ENCODE measurements at places on chromosomes 1 and 21. TPM values are rescaled to one million over a fixed set of nuclear protein-coding genes. Genes with fewer than 3 reads are reported as not detected.
A peak's percentile ranks its signal among the peaks of the same experiment; 100 is the strongest.

DNA sequence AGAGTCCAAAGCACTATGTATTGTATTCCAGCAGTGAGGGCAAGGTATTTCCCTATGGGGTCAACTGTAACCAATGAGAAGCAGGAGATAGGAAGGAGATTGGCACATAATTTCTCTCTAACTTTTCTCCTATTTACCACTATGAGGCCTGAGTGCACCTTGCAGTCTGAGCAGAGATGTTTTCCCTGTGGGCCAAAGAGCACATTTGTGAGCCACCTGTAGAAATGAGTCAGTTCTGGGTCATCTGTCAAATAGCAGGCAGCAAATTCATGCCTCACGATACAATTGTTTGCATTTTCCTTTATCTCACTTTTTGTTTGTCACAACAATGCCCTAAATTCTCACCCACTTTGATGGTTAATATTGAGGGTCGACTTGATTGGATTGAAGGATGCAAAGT, 547.2 kb upstream of the NCAM2 start:
- no peak overlapping the region for H3K4me3 ChIP-seq
- no peaks in the 10 kb centered on the region for H3K36me3 ChIP-seq
- H3K27ac ChIP-seq, result no peak overlapping the region
- H3K4me1 ChIP-seq, result no peaks in the 10 kb centered on the region
- no peak for DNase-seq

- H3K4me1 ChIP-seq, result peaks cover 57% of the 10 kb centered on the region
- peak overlapping the region; percentile 1 for H3K4me3 ChIP-seq
- H3K27me3 ChIP-seq, result no peaks in the 10 kb centered on the region
- no peak for DNase-seq
- no peaks in the 10 kb centered on the region for H3K36me3 ChIP-seq
Observed at GRCh38 chr1:84174051-84174556, 30.0 kb downstream of the PRKACB start.

DNA sequence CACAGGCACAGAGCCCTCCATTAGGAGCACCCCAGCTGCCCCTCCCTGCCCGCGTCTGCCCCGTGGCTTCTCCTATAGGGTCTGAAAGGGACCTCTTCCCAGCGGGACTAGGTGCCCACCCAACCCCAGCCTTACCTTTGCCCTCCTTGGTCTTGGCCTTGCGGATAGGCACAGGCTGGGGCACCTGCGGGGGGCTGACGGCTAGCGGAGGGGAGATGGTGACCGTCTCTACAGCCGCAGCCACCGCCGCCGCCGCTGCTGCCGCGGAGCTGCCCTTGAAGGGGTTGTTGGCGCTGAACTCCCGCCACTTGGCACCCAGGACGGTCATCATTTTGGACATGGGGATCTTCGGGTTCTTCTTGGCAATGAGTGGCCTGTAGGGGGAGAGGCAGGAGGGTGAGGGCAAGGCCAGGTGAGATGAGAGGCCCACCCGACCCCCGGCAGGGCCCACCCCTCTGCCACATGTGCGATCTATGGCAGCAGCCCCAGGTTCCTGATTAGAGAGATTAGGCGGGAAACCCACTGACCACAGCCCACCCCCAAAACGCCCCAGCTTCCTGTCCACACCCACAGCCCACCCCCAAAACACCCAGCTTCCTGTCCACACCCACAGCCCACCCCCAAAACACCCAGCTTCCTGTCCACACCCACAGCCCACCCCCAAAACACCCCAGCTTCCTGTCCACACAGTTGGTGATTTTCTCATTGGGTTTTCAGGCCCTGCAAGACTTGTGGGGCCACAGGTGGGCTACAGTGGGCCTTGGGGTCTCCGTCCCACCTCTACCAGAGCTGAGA, 25.4 kb downstream of the CHD5 start:
- H3K36me3 ChIP-seq, result no peaks in the 10 kb centered on the region
- peaks cover 5% of the 10 kb centered on the region for H3K4me1 ChIP-seq
- H3K27me3 ChIP-seq, result peaks cover 7% of the 10 kb centered on the region

- peaks cover 3% of the 10 kb centered on the region for H3K27me3 ChIP-seq
- H3K4me3 ChIP-seq, result no peak overlapping the region
- no peak for DNase-seq
- no peaks in the 10 kb centered on the region for H3K36me3 ChIP-seq
- H3K27ac ChIP-seq, result no peak overlapping the region
Observed at GRCh38 chr1:164519426-164519825, 39.6 kb upstream of the PBX1 start.

DNA sequence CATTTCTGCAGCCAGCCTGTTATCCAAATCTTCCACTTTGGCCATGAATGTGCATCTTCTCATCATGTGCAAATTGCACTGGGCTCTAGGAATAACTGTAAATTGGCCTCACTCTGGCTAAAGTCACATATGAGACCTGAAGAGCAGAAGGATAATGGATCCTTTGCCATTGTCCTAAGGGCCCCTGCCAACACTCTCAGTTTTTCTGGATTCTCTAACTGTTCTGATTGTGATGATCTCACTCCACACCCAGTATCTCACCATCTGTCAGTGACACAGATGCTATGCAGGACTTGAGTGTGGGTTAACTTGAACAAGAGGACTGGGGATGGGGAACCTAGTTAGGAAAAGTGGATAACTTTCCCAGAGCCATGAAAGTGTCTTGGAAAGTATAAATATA, 8.5 kb upstream of the FYB2 start:
- H3K36me3 ChIP-seq, result no peaks in the 10 kb centered on the region
- H3K4me1 ChIP-seq, result peaks cover 3% of the 10 kb centered on the region
- H3K27me3 ChIP-seq, result peaks cover 32% of the 10 kb centered on the region
- no peak overlapping the region for H3K4me3 ChIP-seq

GRCh38 chr1:193558491-193559028, 372.1 kb upstream of the B3GALT2 start:
- DNase-seq, result peak; percentile 6
- H3K4me1 ChIP-seq, result peaks cover 13% of the 10 kb centered on the region
- no peaks in the 10 kb centered on the region for H3K36me3 ChIP-seq
- no peak overlapping the region for H3K4me3 ChIP-seq
- no peaks in the 10 kb centered on the region for H3K27me3 ChIP-seq

DNA sequence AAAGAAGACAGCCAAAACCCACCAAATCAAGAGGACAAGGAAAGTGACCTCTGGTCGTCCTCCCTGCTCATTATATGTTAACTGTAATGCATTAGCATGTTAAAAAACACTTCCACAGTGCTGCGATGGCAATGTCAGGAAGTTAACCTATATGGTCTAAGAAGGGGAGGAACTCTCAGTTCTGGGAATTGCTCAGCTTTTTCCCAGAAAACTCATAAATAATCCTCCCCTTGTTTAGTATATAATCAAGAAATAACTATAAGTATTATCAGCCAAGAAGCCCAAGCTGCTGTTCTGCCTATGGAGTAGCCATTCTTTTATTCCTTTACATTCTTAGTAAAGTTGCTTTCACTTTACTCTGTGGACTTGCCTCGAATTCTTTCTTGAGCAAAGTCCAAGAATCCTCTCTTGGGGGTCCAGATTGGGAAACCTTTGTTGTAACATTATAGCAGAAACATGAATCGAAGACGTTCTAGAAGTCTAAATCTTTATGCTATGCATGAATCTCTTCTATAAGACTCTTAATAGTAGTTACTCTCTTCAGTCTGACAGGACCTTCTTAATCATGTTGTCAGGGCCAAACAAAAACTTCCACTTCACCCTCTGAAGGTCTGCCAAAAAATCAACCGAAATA, 110.0 kb upstream of the VANGL1 start:
- H3K27me3 ChIP-seq, result no peaks in the 10 kb centered on the region
- H3K4me3 ChIP-seq, result no peak overlapping the region
- no peak for DNase-seq
- no peak overlapping the region for H3K27ac ChIP-seq
- H3K36me3 ChIP-seq, result no peaks in the 10 kb centered on the region
- H3K4me1 ChIP-seq, result no peaks in the 10 kb centered on the region

DNA sequence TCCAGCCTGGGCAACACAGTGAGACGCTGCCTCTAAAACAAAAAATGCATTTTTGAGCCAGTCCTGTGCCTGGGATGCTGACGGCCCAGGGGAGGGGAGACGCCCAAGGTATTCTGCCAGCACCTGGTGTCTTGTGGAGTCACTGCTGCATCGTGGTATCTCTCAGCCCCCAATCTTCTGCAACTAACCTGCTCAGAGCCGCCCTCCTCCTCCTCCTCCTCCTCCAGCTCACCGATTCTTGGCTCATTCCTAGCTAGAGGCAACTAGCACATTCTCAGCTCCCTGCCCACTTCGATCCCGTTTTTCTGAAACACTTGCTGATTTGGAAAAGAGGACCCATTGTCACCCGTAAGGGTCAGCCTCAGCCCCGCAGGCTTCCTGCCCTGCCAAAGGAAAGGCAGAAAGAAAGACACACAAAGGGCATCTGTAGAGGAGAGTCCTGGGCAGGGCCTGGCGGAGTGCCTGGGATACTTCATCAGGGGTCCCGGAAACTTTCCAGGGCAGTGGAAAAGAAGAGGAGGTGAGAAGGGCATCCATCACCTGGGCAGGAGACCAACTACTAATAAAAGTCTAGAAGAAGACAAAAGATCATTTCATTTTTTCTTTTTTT, 20.7 kb downstream of the GPR157 start:
- H3K36me3 ChIP-seq, result peaks cover 1% of the 10 kb centered on the region
- H3K27ac ChIP-seq, result no peak overlapping the region
- H3K4me3 ChIP-seq, result no peak overlapping the region
- no peaks in the 10 kb centered on the region for H3K27me3 ChIP-seq
- DNase-seq, result no peak
- no peaks in the 10 kb centered on the region for H3K4me1 ChIP-seq

DNA sequence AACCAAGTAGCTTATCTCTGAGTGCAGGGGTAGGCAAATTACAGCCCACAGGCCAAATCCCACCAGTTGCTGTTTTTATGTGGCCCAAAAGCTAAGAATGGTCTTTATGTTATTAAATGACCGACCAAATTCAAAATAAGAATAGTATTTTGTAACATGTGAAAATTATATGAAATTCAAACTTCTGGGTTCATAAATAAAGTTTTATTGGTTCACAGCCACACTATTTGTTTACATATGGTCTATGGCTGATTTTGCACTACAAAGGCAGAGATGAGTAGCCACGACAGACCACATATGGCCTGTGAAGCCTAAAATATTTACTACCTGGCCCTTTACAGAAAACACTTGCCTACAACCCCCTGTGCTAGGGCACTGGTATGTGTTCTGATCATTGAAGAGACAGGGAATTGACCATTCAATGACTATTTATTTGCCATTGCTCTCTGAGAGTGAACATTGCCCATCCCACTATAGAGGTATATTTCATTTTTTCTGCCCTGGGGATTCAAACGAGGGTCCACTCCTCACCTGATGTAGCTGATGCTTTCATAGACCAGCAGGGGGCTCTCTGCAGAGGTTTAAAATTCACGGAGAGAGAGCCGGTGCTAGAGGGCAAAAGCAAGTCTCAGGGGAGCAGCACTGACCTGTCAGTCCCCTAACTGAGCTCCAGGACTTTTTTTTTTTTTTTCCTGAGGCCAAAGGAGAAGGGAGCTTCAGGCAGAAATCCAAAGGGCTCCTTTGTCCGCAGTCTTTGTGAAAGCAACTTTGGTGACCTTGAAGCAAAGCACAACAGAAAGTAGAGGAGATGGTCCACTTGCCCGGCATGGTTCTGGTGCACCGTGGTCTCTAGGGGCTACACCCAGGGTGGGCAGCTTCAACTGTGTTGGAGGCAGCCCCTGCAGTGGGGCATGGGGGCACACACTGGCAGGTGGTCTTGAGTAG, 7.3 kb upstream of the GNL2 start:
- no peaks in the 10 kb centered on the region for H3K27me3 ChIP-seq
- no peak overlapping the region for H3K27ac ChIP-seq
- no peak overlapping the region for H3K4me3 ChIP-seq
- no peaks in the 10 kb centered on the region for H3K4me1 ChIP-seq

GRCh38 chr1:229325853-229326487, 16.9 kb downstream of the CCSAP start:
- peaks cover 21% of the 10 kb centered on the region for H3K4me1 ChIP-seq
- peaks cover 12% of the 10 kb centered on the region for H3K36me3 ChIP-seq
- DNase-seq, result no peak
- no peaks in the 10 kb centered on the region for H3K27me3 ChIP-seq
- peak overlapping the region; percentile 71 for H3K27ac ChIP-seq
- peak overlapping the region; percentile 44 for H3K4me3 ChIP-seq

DNA sequence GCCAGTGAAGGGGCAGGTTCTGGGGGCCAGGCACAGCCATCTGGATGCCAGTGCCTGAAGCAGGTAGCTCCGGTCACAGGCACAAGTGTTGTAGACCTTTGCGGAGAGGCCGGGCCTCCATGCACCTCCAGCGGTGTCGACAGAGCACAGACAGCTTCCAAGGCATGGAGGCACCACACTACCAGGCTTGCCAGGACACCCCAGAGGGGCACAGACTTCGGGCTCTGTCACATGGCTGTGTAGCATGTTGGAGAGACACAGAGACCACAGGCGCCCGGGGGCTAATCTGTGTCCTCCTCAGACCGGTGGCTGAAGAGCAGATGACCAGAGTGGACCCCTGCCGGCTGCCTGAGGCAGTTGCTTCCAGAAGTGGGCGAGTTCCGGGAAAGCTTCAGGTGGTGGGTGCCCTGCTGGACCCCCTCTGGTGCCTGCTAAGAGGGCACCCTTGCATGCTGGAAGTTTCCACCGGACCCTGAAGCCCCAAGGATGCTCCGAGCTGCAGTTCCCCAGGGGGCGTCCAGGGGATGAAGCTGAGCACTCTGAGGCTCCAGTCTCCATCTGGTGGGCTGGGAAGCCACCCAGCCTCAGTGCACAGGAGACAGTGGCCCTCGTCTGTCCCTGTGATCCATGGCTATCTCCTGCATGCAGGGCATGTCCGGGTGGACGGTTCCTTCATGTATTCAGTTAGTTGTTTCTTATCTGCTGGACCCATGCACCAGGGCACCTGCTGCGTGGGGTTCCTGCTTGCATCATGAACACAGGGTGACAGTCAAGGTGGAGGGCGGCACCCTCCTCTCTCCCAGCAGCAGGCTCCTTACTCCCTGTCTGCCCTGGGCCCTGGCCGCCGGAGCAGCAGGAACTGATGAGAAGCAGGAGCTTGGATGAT, 82.4 kb downstream of the OBSCN start:
- H3K27ac ChIP-seq, result no peak overlapping the region
- no peaks in the 10 kb centered on the region for H3K27me3 ChIP-seq
- peaks cover 5% of the 10 kb centered on the region for H3K36me3 ChIP-seq
- no peak overlapping the region for H3K4me3 ChIP-seq
- no peak for DNase-seq

DNA sequence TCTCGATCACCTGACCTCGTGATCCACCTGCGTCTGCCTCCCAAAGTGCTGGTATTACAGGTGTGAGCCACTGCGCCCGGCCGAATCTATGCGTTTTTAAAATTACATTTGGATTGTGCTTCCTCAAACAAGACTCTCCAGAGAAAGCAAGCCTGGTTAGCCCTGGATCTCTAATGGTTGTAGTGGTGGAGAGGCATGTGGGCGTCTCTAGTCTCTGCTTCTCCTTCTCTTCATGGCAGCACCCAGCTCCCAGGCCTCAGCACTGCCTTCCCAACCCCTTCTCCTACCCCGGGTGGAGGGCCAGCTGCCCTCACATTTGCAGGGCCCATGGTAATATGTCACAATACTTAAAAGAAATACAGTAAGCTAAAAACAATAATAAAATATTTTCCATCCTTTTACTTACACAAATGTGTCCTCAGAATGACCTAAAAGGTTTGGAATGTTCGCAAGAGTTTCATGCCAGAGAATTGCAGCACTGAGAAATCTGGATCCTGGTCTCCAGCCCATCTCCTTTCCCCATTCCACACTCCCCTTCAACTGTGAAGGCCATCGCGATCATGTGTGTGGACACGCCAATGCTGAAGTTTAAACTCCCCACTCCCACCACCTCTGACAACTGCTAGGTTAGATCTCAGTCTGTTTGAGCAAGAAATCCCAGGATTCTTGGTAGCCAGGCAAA, 7.0 kb downstream of the OR14I1 start:
- H3K4me3 ChIP-seq, result no peak overlapping the region
- H3K27me3 ChIP-seq, result peaks cover 5% of the 10 kb centered on the region
- no peak overlapping the region for H3K27ac ChIP-seq
- H3K4me1 ChIP-seq, result no peaks in the 10 kb centered on the region
- no peak for DNase-seq
- H3K36me3 ChIP-seq, result no peaks in the 10 kb centered on the region

The AMY1A gene
- total RNA-seq, result not detected

The TTLL7 gene
- not detected for total RNA-seq

All from activated naive CD4-positive, alpha-beta T cell treated with anti-CD3 and anti-CD28 coated beads for 36 hours (primary cell).